Testis (tissue), 5 donors: ENCODE measurements at places on chromosomes 12 and 14. TPM values are rescaled to one million over a fixed set of nuclear protein-coding genes. Genes with fewer than 3 reads are reported as not detected.

- DNase-seq: no peak
These were observed 35.1 kb downstream of the PPP2R5E start for GRCh38 chr14:63508033-63508432.

DNA sequence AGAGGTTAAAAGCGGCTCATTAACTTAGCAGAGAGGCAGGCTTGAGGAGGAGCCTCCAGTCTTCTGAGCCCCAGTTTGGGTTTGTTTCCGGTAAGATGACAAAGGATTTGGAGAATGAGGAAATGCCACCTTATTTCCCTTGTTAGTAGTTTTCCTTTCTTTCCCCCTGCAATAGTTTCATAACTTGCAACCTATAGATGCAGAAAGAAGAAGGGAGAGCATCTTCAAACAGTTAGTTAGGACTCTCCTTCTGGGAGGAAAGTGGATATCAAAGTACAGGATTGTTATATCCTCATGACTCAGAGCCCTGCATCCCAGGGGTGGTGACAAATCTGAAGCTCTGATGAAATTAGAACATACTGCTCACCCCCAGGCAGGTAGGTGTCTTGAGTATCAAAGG lies 180.7 kb upstream of the SLC38A2 start:
- no peak for DNase-seq

Gene UNC79
- 5.5 TPM for total RNA-seq

- no peak for DNase-seq
These were observed 716.0 kb upstream of the TBX3 start for GRCh38 chr12:115400011-115400410.

GRCh38 chr14:81533212-81533535 lies 479 bp downstream of the SEL1L start:
- DNase-seq: no peak

DNA sequence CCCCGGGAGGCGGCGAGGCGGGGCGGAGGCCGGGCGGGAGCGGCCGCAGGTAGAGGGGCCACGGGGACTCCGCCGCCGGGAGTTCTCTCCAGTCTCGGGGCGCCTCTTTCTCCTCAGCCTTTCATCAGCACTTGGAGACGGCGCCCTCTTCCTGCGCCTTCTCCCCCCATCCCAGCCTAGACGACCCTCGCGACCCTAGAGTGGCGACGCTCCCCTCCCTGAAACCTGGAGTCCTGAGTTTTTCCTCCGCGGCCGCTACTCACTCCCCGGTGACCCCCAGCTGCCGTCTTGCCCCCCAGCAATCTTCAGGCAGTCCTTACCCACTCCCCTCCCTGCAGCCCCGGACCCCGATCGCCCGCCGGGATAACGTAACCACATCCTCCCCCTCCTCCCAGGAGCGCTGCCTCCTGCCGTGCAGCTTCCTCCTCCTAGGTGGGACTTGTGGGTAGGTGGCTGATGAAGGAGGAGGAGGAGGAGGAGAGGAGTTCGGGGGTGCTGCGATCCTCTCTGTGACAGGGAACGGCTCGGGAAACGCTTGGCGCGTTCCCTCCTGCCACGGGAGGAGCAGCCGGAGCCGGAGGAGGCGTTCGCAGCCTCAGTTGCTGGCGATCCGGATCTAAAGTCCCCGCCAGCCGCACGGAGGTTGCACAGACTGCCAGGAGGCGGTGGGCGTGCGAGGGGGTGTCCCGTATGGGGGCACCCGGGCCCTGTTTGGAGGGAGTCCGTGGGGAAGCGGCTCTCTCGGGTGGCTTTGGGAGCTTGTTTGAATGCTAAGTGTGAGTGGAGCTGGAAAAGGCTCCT lies 891 bp downstream of the PLEKHA5 start:
- peak; percentile 31 for DNase-seq
